ENCODE measurements at places on chromosomes 4 and X. TPM values are rescaled to one million over a fixed set of nuclear protein-coding genes. Genes with fewer than 3 reads are reported as not detected.

MTHFD2L gene
- total RNA-seq, result 13.0 TPM

DNA sequence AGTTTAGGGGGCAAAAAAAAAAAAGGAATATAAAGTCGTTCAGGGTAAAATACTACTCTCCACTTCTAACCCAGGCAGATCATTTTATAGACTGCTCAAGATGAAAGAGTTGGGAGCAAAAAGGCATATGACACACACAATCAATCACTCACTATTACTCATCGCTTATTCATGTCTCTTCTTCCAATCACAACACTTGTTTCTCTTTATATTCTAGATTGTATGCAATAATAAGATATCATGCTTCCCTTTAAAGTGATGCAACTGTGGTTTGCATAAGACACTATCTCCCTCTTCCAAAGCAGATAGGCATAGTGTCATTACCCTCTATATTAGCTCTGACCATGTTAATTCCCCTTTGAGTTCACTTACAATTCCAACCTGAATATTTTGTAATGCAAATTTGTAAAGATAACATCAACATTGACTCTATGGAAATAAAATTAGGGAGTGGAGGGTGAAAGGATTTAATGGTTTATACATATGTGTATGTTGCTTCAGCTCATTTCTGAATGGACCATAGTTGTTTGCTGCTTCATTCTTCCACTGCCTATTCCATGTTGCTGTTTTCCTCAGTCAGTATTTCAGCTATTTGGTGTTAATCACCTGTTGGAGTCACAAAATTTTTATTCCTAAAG lies 154.9 kb upstream of the EPHA5 start:
- peak; percentile 76 for DNase-seq
- no peaks in the 10 kb centered on the region for H3K36me3 ChIP-seq
- H3K27me3 ChIP-seq, result no peaks in the 10 kb centered on the region
- no peak overlapping the region for H3K4me3 ChIP-seq

- H3K27ac ChIP-seq, result no peak overlapping the region
- H3K36me3 ChIP-seq, result no peaks in the 10 kb centered on the region
- no peaks in the 10 kb centered on the region for H3K4me1 ChIP-seq
- no peaks in the 10 kb centered on the region for H3K27me3 ChIP-seq
Measured at GRCh38 chr4:8759987-8760386, 111.7 kb downstream of the HMX1 start.

GRCh38 chr4:6377626-6378492 lies 94.6 kb downstream of the PPP2R2C start:
- no peak overlapping the region for H3K27ac ChIP-seq
- H3K4me1 ChIP-seq, result no peaks in the 10 kb centered on the region
- DNase-seq, result no peak

- DNase-seq, result no peak
- H3K36me3 ChIP-seq, result peaks cover 19% of the 10 kb centered on the region
- H3K4me1 ChIP-seq, result no peaks in the 10 kb centered on the region
- H3K27me3 ChIP-seq, result no peaks in the 10 kb centered on the region
Measured at GRCh38 chr4:1318488-1319213, 28.4 kb upstream of the UVSSA start.

Measured in fibroblast of lung (primary cell).